ENCODE measurements at places on chromosomes 12 and 14. TPM values are rescaled to one million over a fixed set of nuclear protein-coding genes. Genes with fewer than 3 reads are reported as not detected.

Gene SYNE3
- total RNA-seq: 97.0 TPM

- no peak for DNase-seq
Observed at GRCh38 chr12:6684609-6685008, 4.6 kb downstream of the ZNF384 start.

- no peak for DNase-seq
Observed at GRCh38 chr12:95349291-95349690, 124.7 kb upstream of the METAP2 start.

DNA sequence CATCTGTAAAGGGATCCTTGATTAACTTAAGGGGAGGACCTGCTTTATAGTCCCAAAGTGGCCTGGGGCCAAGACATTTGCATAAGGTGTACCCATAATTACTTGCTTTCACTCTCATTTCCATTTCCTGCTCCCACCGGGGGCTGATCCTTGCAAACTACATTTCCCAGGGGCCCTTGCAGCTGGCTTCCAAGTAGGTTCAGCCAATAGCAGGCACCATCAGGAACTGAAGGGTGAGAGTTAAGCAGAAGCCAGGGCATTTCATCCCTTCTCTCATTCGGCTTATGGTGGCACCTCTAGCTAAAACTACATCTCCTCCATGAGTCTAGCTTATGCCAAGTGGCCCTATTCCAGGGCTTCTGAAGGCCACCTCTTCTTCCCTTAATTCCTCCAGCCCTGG is 88.8 kb downstream of the CCDC60 start:
- no peak for DNase-seq

Gene TSPAN11
- total RNA-seq: 10.7 TPM

Gene NRL
- 6.3 TPM for total RNA-seq

GRCh38 chr12:113190761-113191160 is 5.2 kb downstream of the RITA1 start:
- DNase-seq: no peak

- DNase-seq: no peak
Observed at GRCh38 chr12:111035578-111036301, 115.4 kb upstream of the MYL2 start.

- peak; percentile 99 for DNase-seq
Observed at GRCh38 chr14:103333754-103334643, at the start of gene EIF5. Gene EIF5 (plus strand): TSS chr14:103334237. CDS start chr14:103335861, 1,624 bp downstream.

DNA sequence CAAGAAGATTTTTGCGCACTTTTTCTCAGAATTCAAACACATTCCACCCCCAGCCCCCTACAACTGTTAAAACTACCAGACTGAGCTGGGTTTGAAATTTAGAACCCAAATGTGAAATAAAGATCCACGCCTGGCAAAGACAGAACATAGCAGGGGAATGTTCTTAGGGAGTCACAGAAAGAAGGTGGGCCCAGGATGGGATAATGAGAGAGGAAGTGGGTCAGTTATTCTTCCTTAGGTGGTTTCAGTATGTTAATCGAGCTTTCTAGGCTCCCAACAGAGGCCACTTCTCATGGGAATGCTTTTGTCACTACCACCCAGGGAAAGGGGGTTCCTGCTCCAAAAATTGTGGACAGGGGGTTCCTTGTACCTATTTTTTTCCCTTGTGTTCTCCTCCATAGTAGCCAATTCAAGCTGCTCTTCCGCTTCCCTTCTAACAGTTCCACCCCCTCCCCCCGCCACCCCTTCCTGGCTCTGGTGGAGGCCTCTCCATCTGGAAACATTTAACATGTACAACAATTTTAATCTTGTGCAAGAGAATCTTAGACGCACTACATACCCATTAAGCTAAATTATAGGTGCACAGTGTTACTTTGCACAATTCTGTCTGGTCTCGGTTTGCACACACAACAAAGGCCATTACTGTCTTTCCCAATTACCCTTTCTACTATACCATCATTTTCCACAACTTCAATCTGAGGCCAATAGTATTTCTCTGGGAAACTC is 218.1 kb downstream of the MON2 start:
- peak; percentile 75 for DNase-seq

Gene INSM2
- not detected for total RNA-seq

Gene IQSEC3
- 6.5 TPM for total RNA-seq

Gene ZNF891
- 5.1 TPM for total RNA-seq

GRCh38 chr12:8841778-8842177 is 19.4 kb downstream of the A2ML1 start:
- DNase-seq: no peak

GRCh38 chr12:62977883-62978282 is 42.9 kb upstream of the PPM1H start:
- DNase-seq: no peak

Gene EIF2S3B
- not detected for total RNA-seq

Gene TAS2R30
- total RNA-seq: 4.9 TPM

- no peak for DNase-seq
Observed at GRCh38 chr14:98404811-98405210, 867.2 kb downstream of the BCL11B start.

Gene CCDC184
- total RNA-seq: 4.3 TPM

DNA sequence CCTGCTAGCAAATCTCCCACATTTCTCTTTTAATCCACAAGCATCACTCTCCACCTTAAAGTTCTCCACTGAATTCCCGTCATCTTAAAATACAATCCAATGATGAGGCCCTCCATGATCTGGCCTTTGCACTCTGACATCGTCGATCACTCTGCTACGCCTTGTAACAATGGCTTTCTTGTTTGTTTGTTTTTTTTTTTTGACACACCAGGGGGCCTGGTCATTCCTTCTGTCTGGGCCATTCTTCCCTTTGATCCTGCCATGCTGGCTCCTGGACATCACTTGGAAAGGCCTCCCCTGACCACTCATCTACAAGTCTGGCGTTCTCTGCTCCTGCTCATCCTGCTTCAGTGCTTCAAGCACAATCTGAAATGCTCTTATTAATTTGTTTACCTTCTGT is 233.5 kb downstream of the PPM1H start:
- no peak for DNase-seq

- no peak for DNase-seq
Observed at GRCh38 chr14:65976761-65977404, 509.3 kb upstream of the CCDC196 start.

DNA sequence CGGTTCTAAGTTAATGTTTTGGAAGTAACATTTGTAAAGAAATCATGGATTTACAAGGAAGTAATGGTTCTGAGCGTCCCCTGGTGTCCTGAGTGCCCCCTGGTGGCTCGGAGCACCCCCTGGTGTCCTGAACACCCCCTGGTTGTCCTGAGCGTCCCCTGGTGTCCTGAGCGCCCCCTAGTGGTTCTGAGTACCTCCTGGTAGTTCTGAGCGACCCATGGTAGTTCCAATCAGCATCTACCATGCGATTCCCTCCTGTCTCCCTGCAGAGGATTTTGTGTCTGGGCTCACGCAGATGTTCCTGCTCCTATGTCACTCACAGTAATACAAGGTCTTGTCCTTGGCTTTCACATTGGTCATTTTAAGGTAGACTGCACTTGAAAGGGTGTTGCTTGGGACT is 1352.9 kb downstream of the TMEM121 start:
- DNase-seq: no peak

DNA sequence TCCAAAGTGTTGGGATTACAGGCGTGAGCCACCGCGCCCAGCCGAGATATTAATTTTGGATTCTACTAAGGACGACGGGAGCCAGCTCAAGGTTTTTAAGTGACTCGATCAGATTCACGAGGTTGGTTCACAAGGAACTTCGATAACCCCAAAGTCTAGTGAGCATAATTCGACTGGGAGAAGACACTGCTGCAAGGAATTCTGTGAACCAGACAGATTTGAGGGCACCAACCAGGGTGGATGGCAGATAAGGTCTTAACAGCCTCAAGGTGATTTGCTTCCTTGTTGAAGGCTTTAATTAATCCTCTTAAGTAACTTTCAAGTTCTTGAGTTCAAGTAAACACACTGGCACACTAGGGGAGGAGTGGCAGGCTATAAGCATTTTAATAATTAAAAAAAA is 1.1 kb upstream of the KLHDC2 start:
- no peak for DNase-seq

Gene GALC
- total RNA-seq: 41.2 TPM

Gene MYF5
- total RNA-seq: not detected

Gene MAGOHB
- 6.5 TPM for total RNA-seq

DNA sequence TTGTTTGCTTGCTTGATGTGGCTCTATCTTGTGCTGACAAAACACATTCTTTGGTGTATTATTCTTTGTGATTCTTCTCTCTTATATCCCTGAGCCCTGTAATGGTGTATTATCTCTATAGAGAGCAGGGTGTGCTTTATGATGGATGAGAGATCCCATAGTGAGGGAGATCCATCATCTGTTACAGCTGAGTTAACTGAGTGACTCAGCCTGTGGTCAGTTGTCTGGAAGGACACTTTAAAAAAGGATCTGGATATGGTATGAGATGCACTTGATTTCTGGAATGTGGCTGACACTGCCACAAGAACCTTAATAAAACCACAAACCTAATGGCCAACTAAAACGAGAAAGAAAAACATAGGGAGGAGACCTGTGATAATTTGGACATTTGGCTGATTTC is 461.4 kb upstream of the SYT1 start:
- DNase-seq: no peak

- no peak for DNase-seq
Observed at GRCh38 chr12:79127271-79127751, 262.7 kb downstream of the SYT1 start.

All from tibial nerve (tissue), 4 donors.